ENCODE measurements at places on chromosomes 6 and 20. TPM values are rescaled to one million over a fixed set of nuclear protein-coding genes. Genes with fewer than 3 reads are reported as not detected.

MYCT1 gene
- total RNA-seq, result 1.1 TPM

NKX2-2 gene
- not detected for total RNA-seq

DNA sequence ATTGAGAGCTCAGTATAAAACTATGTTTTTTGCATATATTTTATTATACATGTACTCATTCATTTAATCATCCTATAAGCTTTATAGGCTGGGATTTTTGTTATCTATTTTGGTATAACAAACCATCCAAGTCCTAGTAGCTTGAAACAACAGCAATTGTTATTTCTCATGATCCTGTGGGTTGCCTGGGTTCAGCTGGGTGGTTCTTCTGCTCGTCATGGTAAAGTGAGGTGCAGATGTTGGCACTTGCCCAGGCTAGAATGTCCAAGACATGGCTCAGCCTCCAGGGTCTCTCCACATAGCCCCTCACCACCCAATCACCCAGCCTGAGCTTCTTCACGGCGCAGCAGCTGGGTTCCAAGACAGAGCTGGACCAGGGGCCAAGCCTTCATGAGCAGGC is 20.8 kb upstream of the TM9SF4 start:
- no peak for DNase-seq

GRCh38 chr20:55888685-55889084 is 116.6 kb downstream of the CBLN4 start:
- DNase-seq, result no peak

DNA sequence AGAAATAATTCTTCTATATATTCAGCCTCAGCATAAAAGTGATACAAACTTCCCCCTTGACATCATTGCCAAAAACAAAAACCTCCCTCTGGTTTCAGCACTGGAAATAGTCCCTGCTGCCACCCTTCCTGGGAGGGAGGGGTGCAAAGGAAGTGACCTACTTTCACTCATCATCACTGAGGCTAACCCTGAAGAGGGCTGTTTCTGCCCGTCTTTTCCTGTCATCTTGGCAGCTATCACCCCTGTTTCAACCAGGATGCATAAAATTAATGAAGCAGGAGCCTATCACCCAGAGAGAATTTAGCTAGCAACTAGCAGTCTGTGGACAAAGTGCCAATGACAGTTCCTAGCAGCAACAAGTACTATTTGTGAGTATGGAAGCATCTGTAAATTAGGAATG is 397.8 kb downstream of the LAMA2 start:
- DNase-seq, result no peak
